ENCODE measurements at places on chromosomes 13 and 19.

- no peak for DNase-seq
Observed at GRCh38 chr13:106038752-106039151, 496.7 kb downstream of the EFNB2 start.

- no peak for DNase-seq
Observed at GRCh38 chr13:44757671-44758070, 181.5 kb upstream of the TSC22D1 start.

DNA sequence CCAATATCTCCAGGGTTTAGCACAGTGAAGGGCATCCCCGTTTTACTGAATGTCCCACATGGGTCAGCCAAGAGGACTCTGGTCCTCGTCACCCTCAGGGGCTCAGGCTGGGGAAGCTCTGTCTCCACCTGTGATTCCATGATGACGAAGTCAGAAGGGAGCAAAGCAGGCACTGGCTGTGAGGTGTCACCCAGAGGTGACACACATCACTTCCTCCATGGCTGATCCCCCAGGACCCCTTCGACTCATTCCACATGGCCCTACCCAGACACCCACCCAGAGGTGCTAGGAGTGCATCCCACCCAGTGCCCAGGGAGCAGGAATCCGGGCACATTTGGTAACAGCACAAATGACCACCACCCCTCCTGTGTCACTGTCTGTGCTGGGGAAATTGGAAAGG lies 145.2 kb upstream of the VSTM2B start:
- DNase-seq = no peak

DNA sequence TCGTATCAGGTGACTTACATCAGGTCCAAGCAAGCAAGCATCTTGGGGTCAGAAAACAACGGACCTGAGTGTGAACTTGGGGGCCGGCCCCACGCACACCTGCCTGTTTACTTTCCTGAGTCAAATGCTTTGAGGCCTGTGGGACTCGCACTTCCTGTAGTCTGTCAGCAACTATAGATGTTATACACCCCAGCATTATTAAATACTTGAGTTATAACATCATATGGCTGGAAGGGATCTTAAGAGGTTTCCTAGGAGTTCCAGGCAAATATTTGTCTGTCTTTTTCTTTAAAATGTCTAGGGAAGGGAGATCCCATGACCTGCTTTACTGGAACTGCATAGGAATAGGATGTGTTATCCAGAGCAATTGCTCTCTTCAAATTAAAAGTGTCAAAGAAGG lies 280.6 kb downstream of the SHISA2 start:
- no peak for DNase-seq

GRCh38 chr13:79631051-79631659 lies 150.2 kb downstream of the NDFIP2 start:
- DNase-seq = no peak

DNA sequence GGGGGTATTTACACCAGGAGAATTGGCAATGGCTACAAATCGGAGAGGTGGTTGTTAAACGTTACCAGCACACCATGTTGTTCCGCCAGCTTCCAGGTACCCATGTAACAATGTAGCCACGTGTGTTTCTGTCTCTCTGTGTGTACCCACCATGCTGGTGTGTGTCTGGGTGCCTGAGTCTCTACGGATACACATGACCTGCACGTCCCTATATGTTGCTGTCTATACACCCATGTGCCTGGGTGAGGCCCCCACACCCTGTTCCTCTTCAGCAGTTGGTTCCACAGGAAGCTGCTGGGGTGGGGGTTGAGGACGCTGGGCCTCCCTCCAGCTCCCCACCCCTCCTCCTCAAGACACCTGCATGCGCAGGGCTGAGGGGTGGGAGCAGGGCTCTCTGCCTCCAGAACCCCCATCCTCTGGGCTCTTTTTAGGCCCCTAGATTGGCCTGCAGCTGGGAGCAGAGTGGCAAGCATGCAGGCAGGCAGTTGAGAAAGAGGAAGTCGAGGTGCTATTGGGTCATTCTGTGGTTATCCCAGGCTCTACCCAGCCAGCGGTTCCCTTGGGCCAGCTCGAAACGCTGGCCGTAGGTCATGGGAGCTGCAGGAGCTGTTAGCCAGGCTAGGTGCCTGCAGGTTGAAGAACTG lies at the start of gene ARHGEF18:
Gene ARHGEF18 (plus strand): TSS at position 351 of the 644 bp plus-strand sequence. CDS start 13,954 bp downstream, outside the sequence.
- no peak for DNase-seq

DNA sequence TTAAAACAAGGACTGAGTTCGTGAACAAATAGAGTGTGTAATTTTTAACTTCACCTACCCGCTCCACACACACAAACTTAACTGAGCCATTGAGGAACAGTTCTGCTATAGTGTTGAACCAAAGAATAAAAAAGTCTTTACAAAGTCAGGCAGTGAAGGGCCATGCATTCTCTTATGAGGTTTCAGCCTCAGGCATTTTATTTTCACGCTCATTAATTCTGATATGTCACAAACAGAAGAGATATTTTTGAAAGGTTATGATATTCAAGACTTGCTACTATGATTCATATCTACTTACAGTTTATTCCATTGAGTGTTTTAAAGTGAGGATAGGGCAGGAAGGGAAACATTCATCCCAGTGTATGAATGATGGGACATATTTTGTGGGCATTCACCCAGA lies 282.2 kb downstream of the SLITRK5 start:
- no peak for DNase-seq
